Stimulated activated CD4-positive, alpha-beta T cell treated with anti-CD3 and anti-CD28 coated beads, Interleukin-1b, Interleukin-23, amount 100 ng/mL, for 4 hours (primary cell): ENCODE measurements at places on chromosomes 13 and 19.

GRCh38 chr13:66312312-66313087 is 917.6 kb downstream of the PCDH9 start:
- no peak for DNase-seq

GRCh38 chr13:38395497-38395788 is 45.8 kb downstream of the UFM1 start:
- DNase-seq: no peak

DNA sequence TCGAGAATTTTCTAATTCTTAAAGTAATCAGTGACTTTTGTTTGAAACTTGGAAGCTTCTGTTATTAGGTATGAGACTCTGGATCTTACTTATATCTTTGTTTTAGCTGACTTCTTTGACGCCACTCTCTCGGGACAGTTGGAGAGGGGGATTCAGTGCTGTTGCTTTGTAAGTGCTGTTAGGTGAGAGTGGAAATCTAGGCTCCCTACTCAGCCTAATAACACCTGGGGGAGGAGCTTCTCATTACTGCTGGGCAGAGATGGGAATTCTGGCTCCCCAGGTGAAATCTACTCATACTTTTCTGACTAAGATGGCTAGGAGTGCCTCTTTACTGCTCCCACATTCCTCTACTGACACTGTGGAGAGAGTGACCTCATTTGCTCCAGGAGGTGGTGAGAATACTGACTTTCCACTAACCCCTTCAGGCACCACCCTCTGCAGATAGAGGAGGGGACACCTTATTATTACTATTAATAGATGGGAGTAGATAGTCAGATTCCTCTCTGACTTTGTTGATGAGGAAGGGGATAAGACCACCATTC is 324.9 kb upstream of the SPRY2 start:
- DNase-seq: no peak

- no peak for DNase-seq
Measured at GRCh38 chr13:100808330-100809128, 133.9 kb upstream of the TMTC4 start.

DNA sequence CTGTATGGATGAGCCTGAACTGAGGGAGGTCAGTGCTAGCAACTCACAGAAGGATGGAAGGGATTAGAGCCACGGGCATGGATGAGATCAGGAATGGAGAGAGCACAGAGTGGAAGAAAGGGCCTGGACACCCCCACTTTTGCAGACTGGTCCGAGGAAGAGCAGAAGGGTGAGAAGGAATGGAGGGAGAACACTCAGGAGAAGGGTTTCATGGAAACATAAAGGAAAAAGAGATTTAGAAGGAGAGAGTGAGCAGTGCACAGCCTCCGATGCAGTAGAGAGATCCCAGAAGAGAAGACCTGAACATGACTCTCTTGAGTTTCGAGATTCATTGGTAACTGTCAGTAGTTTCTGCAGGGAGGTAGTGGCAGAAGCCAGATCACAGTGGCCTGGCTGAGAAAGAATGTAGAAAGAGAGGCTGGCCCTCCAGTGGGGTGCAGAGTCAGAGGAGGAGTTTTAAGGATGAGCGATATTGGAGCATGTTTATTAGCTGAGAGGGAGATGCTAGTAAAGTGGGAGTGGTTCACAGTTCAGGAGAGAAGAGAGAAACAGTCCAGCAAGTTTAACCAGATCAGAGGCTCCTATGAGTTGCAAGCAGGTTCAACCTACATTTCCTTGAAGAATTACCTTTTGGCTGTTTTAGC is 108.9 kb downstream of the ZAR1L start:
- DNase-seq: no peak

DNA sequence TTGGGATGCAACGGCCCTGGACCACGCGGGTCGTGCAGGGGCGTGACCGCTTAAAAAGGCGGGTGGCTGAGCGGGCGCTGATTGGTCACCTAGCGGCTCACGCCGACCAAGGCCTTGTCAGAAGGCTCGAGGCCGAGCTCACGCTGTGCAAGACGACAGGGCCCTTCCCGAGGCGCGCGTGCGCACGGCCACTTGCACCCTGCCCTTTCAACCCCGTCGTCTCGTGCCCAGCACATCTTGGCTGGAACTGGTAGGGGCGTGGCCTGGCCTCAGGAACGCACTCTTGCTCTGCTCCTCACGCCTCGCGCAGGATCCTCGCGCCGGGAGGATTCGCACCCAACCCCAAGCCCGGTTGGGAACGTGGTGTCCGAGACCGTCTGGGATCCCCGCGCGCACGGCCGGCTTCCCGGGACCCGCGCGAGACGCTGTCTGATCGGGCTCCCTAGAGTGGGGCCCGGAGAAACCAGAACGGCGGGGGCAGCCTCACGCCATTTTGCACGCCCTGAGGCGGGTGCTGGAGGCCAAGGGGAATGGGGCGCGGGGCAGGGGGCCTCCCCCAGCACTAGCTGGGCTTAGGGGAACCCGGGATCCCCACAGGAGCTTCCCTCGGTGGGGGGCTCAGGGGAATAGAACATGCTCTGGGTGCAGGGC is at the start of gene MEIOSIN:
Gene MEIOSIN, plus strand, starts transcription at position 280 of the 651 bp plus-strand sequence. CDS start 1,938 bp downstream, outside the sequence.
- no peak for DNase-seq

DNA sequence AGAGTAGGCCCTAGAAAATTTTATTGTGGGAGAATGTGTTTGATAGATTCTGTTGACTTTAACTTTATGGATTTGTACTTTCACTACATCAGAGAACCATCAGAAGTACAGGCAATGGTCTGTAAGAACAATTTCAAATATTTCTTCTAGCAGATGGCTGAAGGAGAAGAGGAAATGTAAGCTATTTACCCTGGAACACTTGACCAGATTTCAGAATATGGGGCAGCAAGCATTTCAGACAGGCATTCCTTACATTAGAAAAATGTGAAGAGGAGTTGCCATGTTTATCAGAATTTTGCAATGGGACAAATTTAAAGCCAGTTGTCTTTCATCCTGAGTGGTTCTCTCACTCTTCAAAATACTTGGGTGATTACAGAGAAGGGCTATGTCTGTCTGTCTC is 7.5 kb downstream of the FRY start:
- DNase-seq: no peak

- no peak for DNase-seq
Measured at GRCh38 chr13:112970552-112971287, 1.7 kb downstream of the MCF2L start.

- no peak for DNase-seq
Measured at GRCh38 chr19:31085125-31085524, 264.1 kb downstream of the TSHZ3 start.

GRCh38 chr13:59201841-59202240 is 961.9 kb downstream of the DIAPH3 start:
- DNase-seq: no peak

GRCh38 chr13:29510651-29511084 is 84.8 kb downstream of the SLC7A1 start:
- no peak for DNase-seq

GRCh38 chr19:33727331-33727998 is 69.2 kb upstream of the KCTD15 start:
- no peak for DNase-seq

GRCh38 chr19:3082331-3082730 is 11.8 kb upstream of the GNA11 start:
- no peak for DNase-seq

DNA sequence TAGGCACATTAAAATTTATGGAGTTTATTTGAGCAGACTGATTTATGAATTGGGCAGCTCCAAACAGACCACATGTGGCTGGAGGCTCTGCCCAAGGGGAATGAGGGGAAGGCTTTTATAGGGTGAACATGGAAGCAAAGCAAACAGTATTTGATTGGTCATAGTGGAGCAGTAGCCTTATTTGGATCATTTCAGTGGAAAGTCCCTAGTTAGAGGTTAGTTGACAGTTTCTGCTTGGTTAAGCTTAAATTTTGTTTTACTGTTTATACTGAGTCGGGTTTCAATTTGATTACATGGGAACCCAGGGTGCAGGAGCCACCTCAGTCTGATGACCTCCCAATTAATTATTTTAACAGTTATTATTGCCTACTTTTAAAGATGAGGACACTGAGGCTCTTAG is 140.5 kb downstream of the NDFIP2 start:
- DNase-seq: no peak

GRCh38 chr13:46137627-46138317 is 32.9 kb upstream of the CPB2 start:
- no peak for DNase-seq

DNA sequence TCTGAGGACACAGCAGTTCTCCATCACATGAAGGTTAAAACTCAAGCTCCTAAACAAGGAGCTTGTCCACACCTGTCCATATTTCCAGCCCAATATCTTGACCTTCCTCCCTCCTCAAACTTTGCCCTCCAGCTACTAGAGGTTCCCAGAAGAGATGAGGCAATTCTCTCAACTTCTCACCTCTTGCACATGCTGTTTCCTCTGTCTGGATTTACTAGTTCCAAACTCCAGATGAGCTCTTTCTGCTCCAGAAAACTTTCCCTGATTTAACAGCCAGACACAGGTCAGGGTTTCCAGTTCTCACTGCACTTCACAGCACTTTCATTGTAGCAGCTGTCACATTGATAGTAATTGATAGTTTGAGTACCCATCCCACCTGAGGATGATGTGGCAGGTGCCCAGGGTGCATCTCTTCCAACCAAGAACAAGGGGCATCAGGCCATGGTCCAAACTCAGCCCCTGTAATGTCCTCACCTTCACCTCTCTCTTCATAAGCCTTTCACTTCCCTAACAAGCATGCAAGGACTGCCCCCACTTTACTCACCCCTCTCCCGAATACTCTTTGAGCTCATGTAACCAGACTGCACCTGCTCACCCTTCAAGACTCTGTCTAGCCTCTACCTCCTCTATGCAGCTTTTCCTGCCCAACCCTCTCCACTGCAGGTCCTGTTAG is 3.0 kb upstream of the WDFY2 start:
- DNase-seq: no peak

- peak; percentile 39 for DNase-seq
Measured at GRCh38 chr19:19642506-19643157, 825 bp downstream of the GMIP start.

DNA sequence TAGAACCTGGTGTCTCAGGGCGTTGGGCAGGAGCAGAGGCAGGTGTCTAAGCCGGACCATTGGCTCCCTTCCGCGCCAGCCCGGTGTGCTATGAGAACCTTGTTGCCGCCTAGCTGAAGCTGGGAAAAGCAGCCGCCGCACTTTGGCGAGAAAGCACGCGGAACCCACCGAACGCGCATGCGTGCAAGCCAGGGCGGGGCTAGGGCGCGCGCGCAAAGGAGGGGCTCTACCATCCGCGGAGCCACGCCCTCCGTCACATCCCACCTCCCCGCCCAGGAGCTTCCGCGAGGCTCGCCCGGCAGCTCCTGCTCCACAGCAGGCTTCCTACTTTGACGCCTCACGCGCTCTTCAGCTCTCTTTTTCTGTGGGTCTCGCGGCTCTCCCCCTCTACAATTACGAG is 51.3 kb downstream of the WDR87 start:
- DNase-seq: peak; percentile 30

GRCh38 chr13:60000081-60000480 is 163.6 kb downstream of the DIAPH3 start:
- DNase-seq: no peak

GRCh38 chr13:66618702-66619101 is 611.4 kb downstream of the PCDH9 start:
- no peak for DNase-seq

DNA sequence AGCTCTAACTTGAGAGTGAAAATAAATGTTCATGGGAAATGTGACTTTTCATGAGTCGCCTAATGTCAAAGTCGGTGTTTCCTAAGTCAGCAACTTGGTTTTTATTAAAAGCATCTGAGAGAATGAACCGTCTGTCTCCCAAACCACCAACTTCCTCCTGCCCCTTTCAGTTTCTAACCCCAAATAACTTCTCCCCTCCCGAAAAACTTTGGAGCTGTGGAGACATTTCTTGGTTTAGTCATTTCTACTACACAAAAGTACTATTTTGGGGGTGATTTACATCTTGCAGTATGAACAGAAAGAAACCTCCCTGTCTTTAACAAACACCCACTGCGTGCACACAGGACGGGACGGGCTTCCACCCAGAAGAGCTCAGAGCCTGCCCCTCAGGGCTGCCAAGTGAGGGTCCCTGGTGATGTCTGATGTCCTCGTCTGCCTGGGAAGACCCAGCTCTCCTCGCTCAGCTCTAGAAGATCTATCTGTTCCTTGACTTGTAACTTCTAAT is 65.0 kb downstream of the RASA3 start:
- no peak for DNase-seq

- no peak for DNase-seq
Measured at GRCh38 chr19:3096267-3096901, 2.2 kb downstream of the GNA11 start.

GRCh38 chr13:27170221-27170515 is 1.4 kb downstream of the USP12 start:
- DNase-seq: no peak

DNA sequence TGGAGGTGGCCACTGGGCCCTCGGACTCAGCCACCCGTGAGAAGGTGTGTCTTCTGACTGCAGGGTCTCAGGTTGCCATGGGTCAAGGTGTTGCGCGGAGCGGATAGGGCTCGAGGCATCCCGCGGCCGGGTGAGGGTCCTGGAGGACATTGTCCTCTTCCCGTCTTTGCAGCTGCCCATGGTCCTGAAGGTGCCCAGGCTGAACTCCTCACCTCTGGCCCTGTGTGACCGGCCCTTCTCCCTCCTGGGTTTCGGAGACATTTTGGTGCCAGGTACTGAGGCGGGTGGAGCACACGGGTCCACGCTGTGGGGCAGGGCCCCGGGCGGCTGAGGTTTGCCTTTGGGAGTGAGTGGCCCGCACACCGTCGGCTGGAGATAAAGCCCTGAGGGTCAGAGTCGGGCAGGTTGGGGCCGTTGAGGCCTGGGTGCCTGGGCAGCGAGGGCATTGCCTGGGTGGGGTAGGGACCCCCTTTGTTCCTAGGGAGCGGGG is 15.6 kb upstream of the TMPRSS9 start:
- no peak for DNase-seq

DNA sequence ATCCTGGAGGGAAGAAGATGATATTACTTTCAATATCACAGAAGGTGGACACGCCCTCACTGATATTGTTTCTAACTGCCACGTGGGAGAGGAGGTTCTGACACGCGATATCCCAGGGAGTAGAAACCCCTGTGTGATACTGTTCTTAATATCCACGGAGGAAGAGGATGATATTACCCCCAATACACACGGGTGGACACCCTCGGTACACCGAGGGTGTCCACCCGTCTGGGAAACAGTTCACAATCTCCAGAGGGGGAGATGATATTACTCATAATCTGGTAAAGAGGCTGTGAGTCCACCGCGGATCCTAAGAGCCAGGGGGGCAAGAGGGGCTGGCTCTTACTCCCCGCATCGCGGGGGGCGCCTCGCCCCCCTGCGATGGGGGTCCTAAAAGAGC is 29.7 kb upstream of the RGCC start:
- DNase-seq: no peak
